ENCODE measurements at places on chromosomes 1 and 21.

DNA sequence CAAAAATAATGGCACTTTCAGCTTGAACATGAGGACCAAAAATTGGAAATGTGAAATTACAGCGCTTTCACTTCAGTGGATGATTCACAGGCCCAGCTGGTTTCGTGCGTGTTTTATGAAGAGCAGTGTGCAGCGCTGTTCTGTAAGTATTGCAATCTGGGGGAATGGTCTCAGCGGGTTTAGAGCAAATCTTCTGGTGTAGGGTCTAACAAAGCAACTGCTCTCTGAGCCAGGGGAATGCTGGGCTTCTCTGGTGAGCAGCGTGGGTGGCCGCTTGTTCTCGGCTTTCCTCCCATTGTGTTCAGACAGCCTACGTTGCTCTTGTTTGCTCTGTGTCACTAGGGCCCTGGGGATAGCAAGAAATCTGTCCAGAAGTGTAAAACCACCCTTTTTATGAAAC is 42.4 kb upstream of the GADD45A start:
- DNase-seq = no peak

DNA sequence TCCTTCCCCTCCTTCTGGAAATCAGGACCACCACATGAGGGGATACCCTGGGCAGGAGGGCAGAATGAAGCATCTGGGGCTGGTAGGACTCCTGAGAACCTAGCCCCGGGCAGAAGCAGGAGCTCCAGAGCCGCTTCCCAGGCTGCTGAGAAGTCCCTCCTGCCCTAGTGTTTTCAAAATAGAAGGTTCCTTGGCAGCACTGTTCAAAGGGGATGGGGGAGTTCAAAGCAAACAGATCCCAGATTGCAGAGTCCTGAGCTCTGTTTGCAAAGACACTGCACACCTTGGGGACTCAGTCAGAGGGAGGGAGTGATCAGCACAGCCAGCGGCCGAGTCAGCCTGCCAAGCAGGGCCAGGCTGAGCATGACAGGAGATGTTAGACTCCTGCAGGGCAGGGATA is 177.8 kb downstream of the PTPRU start:
- no peak for DNase-seq

- DNase-seq = no peak
Observed at GRCh38 chr1:97186381-97186780, 464.8 kb downstream of the PTBP2 start.

DNA sequence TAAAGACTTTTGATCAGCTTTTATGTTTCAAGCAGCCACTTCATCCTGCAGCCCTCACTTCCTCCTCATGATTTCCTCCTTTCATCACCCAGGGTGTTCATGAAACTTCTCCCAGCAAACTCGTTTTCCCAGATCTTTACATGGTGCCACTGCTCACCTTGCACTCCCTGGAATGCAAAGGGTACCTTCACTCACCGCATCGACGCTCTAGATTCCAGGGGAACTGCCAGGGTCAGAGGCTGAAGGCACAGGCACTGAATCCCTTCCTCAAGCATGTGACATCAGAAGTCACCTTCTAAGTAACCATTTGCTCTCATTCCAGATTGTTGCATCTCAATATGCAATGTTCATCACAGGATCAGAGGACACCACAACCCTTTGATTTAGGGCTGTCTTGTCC is 82.8 kb downstream of the PRKAB2 start:
- no peak for DNase-seq

DNA sequence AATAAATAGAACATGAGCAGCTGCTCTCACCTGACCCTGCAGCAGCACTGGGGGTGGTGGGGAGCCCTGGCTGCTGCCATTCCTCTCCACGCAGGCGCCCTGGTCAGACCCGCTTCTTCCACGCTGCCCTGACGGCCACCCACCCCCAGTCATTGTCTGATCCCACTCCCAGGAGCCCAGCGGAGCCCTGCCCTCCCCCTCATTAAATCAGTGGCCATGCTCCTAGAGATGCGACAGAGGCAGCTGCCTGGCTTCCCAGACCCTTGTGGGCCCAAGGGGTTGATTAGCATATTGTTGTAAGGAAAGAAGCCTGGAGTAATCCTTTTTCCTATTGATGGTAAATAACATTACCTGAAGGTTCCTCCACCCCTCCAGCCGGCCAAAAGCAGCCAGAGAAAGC is 301.5 kb downstream of the RRAGC start:
- DNase-seq = no peak
